ENCODE measurements at places on chromosomes 7 and 10.

- DNase-seq: no peak
Measured at GRCh38 chr10:6695519-6695918, 115.4 kb upstream of the PRKCQ start.

- DNase-seq: no peak
Measured at GRCh38 chr10:66277481-66277880, 648.4 kb upstream of the LRRTM3 start.

GRCh38 chr7:66747881-66748511 lies 7.5 kb downstream of the RABGEF1 start:
- DNase-seq: peak; percentile 31

DNA sequence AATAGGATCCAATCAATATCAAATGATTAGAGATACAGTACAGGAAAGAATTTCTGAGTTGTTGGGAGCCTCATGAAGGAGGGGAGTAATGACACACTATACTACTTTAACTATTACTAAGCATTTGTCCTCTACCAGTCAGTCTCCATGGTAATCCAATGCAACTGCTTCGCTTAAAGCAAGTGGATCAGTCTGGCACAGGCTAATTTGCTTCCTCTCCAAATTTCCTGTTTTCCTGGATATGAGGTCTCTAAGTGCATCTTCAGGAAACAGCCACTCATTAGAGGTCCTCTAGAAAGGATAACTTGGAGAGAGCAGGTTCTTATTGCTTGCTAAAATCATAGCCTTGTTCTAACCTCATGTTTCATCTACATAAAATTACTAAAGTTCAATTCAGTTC lies 8.4 kb upstream of the SEPTIN7 start:
- DNase-seq: no peak

- DNase-seq: peak; percentile 94
Measured at GRCh38 chr10:6396652-6397051, 183.4 kb downstream of the PRKCQ start.

DNA sequence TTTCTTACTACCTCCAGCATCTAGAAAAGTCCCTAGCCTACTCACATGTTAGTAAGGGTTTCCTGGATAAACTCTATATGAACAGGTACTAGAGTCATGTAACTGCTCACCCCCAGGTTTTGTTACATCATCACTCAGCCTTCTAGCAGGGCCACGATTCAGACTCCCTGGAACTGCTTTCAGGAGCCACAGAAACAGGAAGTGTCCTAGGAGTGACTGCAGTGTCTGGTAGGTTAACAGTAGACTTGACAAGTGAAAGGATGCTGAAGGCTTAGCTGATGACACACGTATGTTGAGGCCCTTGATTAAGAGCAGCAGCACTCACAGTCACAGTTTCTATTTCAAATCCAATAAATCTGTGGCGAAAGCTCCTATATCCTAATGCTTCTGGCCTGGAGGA lies 101.2 kb downstream of the DNMBP start:
- DNase-seq: no peak

DNA sequence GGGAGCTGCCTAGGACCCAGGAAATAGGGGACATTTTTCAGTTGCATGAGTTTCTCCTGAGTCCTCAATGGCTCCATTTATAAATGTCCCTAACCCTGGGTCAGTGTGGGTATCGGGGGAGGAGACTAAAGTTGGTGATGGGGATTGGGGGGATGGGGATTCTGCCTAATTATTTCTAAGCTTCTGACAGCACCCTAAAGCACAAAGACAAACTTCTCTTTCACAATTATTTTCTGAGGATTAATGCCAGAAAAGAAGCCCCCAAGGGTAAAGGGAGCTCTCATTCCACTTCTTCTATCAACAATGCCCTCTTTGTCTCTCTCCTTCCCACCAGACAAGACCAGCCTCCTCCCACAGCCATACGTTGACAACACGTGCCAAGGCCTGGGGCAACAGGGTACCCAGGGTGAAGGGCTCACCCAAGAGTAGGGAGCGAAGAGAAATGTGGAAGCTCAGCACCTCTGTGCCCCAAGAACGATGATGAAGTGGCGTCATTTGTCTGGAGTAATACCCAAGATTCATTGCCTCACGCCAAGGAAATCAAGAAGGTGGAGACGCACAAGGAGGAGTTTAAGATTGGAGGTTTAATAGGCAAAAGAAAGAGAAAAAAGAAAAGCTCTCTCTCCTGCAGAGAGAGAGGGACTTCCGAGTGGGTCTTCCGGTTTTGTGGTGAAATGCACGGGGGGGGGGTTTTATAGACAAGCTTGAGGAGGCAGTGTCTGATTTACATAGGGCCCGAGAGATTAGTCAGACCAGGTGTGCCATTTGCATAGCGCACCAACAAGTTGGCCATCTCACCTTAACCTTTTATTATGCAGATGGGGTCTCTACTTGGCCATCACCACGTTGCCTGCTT lies 14.4 kb upstream of the GJC3 start:
- no peak for DNase-seq

DNA sequence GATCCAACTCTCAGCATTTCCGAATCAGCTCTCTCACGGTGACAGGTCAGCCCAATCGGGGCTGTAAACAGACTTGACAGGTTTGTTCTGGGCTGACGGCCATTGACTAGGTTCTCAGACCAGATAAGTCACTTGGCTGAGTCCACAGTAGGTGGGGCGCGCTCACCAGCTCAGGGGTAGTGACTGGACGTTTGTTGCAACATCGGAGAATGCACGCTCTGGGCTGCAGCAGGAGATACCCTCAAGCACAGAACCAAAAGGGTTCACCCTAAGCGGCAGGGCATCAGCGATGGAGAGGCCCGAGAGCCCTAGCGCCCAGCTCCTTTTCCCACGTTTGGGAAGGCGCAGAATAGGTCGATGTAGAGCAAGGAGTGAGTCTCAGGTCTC lies 1.8 kb downstream of the KLLN start:
- no peak for DNase-seq

- DNase-seq: no peak
Measured at GRCh38 chr10:43293677-43294057, 26.8 kb upstream of the RASGEF1A start.

DNA sequence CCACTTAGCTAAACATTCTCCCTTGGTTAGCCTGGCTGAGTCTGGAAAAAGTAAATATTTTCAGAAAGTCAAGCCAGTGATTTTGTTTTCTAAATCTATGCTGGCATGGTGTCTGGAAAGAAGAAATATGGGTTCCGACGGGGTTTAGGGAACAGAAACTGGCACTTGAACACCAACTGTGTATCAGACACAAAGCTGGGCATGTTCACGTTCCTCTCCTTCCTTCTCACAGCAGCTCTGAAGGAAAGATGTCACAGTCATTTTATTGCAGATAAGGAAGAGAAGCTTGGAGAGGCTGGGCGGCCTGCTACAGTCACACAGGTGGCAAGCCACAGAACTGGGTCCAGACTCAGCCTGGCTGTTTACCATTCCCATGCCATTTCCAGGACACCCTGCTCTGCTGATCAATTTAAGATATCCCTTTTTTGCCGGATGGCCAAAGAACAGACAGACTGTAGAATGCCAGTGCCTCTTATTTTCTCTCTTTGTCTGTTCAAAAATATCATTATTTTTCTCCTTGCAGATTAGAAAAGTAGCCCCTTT lies 118.8 kb downstream of the HERPUD2 start:
- no peak for DNase-seq

DNA sequence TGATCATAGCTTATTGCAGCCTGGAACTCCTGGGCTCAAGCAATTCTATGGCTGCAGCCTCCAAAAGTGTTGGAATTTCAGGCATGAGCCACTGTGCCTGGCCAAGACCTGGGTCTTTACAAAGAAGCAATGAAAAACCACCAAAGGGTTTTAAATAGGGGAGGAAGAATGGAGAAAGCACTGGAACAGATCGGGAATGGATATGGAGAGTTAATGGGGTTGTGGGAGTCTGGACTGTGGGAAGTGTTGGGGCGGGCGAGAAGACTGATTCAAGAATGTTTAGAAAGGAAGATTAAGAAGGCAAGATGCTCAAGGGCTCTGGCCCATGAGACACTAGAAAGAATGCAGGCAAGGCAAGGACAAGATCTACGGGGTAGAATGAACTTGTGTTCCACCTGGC lies 98.5 kb downstream of the CARD11 start:
- DNase-seq: no peak

- DNase-seq: no peak
Measured at GRCh38 chr10:11446864-11447263, 164.6 kb downstream of the USP6NL start.

DNA sequence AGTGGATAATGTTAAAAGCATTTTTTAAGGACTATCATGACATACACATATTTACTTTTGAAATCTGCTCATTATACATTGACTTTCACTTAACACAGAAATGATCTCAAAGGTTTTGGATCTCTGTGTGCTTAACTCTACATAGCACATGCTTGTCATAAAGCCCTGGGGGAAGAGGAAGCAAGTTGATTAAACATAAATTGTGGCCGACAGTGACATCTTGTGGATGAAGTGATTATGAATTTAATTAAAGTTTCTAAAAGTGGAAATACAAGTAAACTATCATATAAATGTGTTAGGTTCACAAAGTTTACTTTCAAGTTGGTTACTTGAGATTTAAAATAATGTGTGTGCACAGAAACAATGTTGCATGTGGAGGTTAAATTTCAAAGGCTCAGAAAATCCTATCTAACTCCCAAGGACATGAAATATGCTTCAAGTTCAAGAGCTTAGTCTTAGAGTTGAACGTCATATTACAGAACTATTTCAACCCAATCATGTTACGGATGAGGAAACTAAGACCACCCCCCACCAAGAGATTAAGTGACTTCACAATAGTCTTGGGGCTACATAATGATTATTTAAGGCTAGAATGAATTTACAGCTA lies 1247.8 kb downstream of the GATA3 start:
- DNase-seq: peak; percentile 21

DNA sequence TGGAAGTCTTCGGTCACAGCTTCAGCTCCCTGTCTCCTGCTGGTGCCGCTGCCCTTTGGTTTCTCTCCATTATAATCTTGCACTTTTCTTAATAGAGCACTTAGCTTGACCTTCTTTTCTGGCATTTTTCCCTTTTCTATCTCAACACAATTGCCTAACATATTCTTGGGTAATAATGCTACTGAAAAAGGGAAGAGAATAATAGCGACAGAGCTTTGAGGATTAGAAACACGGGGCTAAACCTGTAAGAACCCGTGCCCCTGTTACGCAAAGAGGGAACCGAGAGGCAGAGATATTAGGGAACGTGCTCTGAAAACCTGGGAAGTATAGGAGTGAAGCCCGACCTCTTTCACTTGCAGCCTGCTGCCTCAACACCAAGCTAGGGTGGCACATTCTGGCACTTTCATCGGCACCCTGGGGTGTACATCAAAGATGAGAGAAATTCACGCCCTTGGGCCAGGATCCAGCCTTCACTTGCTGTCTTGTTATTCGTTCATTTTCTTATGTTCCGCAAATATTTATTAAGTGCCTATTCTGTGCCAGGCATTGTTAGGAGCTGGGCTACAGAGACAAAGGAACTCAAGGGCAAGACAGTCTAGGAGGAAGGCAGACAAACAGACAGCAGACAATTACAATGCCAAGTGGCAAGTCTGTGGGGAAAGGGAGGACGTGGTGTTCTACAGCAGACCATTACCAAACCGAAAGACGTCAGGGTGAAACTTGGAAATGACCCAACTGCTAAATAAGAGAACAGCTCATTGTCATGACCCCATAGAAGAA lies 33.0 kb upstream of the GALNTL5 start:
- no peak for DNase-seq

GRCh38 chr7:134827889-134828288 lies 48.5 kb downstream of the CALD1 start:
- DNase-seq: peak; percentile 66

DNA sequence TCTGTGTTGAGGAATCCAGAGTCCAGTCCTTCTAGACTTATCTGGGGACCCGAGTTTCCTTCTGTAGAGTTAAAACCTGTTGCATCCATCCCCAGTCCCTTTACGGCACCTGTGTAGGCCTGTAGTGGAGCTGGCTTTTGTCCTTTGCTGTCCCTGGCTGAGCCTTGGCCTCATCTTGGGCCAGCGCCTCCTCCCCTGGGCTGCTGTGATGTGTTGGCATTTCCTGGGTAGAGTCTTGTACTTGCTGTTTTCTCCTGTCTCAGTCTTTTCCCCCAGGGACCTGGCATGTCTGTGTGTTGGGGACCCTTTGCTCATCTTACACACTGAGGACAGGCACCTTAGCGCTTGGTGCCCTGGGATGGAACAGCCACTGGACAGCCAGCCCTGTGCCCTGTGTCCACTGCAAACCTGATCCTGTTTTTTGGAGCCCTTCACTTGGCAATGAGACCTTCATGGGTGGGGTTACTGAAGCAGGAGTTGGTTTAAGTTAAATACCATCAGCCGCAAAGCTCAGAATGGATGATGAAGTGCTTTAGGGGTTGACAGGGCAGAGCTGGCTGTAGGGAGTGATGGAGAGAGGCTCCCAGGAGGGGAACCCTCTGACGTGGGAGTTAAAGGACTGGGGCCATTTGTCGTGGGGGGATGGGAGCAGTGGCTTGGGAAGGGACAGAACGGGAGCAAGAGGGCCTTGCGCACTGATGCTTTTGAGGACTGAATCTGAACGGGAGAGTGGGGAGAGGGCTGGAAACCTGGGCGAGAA lies 50.9 kb downstream of the CUX1 start:
- DNase-seq: no peak

- DNase-seq: no peak
Measured at GRCh38 chr10:69891057-69891617, 89.4 kb downstream of the COL13A1 start.

GRCh38 chr7:45566386-45566785 lies 7.8 kb upstream of the ADCY1 start:
- DNase-seq: no peak

DNA sequence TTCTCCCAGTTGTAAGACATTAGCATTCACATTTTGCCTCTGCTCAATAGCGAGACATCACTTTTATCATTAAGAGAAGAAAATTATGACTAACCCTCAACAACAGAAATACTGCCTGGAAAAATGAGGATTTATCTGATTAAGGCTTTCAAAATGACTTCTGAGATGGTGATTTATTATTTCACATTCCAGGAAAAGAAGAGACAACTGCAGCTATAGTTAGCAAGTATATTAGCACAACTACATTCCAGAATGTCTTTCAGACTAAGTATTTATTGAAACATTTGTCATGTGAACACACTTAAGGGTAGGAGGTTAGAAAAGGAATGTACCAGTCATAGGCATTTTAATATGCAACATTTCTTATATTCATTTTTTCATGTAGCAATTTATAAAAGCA lies 162.0 kb downstream of the IQUB start:
- no peak for DNase-seq

GRCh38 chr10:123860209-123860608 lies 31.4 kb downstream of the CPXM2 start:
- DNase-seq: no peak

All from AG09309 (cell line).